WERI-Rb-1 (cell line): ENCODE measurements at places on chromosomes 1 and 21.
A peak's percentile ranks its signal among the peaks of the same experiment; 100 is the strongest.

DNA sequence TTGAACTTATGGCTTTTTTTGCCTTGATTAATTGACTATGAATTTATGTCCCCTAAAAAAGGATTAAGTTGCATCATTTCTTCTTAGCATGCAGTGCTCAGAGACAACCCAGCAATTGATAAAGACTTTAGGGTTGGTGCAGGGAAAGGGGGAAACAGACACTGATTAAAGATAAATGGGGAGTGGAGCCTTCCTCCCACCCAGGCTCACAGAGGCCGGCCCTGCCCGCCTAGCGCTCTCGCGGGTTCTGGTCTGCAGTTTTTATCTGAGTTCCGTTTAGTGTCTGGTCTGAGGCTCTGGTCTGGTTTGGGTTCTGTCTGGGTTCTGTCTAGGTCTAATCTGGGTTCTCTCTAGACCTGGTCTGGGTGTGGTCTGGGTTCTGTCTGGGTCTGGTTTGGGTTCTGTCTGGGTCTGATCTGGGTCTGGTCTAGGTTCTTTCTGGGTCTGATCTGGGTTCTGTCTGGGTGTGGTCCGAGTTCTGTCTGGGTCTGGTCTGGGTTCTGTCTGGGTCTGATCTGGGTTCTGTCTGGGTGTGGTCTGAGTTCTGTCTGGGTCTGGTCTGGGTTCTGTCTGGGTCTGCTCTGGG is 48.1 kb downstream of the ABCG1 start:
- DNase-seq = no peak

GRCh38 chr1:202306535-202307345 is 35.0 kb downstream of the UBE2T start:
- DNase-seq = no peak

DNA sequence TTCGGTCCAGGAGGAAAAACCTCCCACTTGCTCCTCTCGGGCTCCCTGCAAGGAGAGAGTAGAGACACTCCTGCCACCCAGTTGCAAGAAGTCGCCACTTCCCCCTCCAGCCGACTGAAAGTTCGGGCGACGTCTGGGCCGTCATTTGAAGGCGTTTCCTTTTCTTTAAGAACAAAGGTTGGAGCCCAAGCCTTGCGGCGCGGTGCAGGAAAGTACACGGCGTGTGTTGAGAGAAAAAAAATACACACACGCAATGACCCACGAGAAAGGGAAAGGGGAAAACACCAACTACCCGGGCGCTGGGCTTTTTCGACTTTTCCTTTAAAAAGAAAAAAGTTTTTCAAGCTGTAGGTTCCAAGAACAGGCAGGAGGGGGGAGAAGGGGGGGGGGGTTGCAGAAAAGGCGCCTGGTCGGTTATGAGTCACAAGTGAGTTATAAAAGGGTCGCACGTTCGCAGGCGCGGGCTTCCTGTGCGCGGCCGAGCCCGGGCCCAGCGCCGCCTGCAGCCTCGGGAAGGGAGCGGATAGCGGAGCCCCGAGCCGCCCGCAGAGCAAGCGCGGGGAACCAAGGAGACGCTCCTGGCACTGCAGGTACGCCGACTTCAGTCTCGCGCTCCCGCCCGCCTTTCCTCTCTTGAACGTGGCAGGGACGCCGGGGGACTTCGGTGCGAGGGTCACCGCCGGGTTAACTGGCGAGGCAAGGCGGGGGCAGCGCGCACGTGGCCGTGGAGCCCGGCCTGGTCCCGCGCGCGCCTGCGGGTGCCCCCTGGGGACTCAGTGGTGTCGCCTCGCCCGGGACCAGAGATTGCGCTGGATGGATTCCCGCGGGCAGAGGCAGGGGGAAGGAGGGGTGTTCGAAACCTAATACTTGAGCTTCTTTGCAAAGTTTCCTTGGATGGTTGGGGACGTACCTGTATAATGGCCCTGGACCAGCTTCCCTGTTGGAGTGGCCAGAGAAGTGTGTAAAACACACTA is 45.3 kb downstream of the MRPL39 start:
- DNase-seq = no peak

DNA sequence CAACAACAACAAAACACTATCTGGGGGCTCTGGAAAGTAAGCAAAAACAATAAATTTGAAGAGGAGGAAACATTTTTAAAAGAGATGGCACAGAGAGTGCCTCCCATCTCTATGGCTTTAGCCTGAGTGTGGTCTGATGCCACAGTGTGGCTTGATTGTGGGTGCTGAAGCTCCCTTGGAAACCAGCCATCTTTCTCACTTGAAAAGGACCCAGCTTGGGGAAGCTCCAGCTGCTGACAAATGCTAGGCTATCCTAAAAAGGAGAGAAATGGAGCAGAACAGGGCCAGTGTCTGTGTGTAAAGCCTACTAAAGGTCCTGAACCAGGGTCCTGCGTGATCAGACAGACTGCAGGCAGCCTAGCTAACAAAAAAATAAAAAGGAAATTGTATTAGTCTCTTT is 642.0 kb upstream of the PTBP2 start:
- DNase-seq = no peak

DNA sequence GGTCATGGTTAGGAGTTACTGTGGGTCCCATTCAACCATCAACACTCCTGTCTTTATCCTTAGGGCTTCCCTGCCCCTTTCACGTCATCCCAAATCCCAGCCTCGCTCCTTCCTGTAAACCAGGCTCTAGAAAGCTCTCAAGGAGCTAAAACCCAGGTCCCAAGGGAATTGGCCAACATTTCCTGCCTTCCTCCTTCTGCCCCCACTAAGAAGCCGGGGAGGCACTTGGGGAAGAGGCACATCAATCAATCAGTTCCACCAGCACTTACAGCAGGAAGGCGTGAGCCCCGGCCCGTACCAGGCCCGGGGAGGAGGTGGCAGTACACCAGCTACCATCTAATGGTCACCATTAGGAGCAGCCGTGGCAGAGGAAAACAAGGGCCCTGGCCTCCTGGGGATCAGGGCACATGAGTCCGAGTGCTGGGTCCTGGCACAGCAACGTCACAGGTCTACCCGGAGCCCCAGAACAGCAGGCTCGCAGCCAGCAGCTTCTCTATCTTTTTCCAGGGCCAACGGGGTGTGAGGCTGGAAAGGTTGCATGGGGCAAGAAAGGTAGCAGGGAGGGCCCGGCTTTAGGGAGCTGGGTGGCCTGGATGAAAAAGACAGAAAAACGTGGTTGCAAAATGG is 108.6 kb downstream of the CASZ1 start:
- DNase-seq = no peak

- DNase-seq = peak; percentile 58
Measured at GRCh38 chr1:208110296-208110695, 133.9 kb downstream of the PLXNA2 start.

DNA sequence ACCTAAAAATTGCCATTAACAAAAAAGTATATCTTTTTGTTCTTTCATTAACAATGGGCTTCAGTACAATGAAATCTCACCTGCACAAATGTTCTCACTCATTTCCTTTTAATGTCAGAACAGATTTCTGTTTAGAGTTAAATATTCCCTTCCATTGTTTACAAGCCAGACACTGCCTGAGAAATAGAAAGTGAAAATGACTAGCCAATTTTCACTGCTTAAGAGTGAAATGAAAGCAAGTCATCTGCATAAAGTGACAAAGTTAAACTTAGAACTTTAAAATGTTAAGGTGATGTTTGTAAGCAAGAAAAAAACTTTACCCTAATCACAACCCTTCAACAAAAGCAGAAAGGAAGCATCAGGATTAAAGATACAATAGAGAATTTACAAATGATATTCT is 27.5 kb downstream of the COA6 start:
- DNase-seq = no peak
